ENCODE measurements at places on chromosomes 7 and 10. TPM values are rescaled to one million over a fixed set of nuclear protein-coding genes. Genes with fewer than 3 reads are reported as not detected.
A peak's percentile ranks its signal among the peaks of the same experiment; 100 is the strongest.

LIPN gene
- total RNA-seq: not detected

SHH gene
- not detected for total RNA-seq

- H3K27ac ChIP-seq: peak overlapping the region; percentile 86
- no peaks in the 10 kb centered on the region for H3K27me3 ChIP-seq
- peaks cover 23% of the 10 kb centered on the region for H3K36me3 ChIP-seq
- DNase-seq: no peak
These were observed 48.9 kb downstream of the CALD1 start for GRCh38 chr7:134828361-134828760.

DNA sequence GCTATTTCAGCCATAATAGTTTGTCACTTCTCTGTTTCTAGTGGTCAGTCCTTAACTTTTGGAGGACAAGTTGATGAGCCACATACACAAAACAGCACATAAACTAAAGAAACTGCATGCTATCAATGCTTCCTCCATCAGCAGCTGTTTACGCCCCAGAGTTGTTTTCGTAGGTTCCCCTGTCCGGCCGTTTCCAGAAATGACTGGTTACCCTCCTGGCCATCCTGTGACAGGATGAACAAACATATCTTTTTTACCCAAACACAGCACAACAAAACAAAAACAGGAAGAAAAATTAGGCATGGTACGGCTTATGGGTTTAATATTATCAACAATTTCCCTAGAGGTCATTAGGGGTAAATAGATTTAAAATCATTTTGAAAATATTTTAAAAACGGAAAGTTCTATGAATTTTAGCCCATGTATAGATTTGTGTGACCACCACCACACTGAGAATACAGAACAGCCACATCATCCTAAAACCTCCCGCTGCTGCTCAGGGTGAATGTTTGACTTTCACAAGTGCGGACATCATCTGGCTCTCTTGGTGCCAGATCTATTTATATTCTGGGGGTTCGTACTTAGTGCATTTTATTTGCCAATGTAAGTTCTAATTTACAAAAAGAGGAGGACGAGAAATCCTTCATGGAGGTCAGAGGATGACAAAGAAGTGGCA lies 74.8 kb downstream of the HIPK2 start:
- H3K4me3 ChIP-seq: no peak overlapping the region
- no peaks in the 10 kb centered on the region for H3K27me3 ChIP-seq
- no peak for DNase-seq
- no peaks in the 10 kb centered on the region for H3K4me1 ChIP-seq
- H3K27ac ChIP-seq: peak overlapping the region; percentile 85

- H3K36me3 ChIP-seq: no peaks in the 10 kb centered on the region
- no peaks in the 10 kb centered on the region for H3K27me3 ChIP-seq
- H3K27ac ChIP-seq: no peak overlapping the region
- no peaks in the 10 kb centered on the region for H3K4me1 ChIP-seq
- no peak for DNase-seq
These were observed 377.1 kb downstream of the NRG3 start for GRCh38 chr10:82252081-82252480.

DNA sequence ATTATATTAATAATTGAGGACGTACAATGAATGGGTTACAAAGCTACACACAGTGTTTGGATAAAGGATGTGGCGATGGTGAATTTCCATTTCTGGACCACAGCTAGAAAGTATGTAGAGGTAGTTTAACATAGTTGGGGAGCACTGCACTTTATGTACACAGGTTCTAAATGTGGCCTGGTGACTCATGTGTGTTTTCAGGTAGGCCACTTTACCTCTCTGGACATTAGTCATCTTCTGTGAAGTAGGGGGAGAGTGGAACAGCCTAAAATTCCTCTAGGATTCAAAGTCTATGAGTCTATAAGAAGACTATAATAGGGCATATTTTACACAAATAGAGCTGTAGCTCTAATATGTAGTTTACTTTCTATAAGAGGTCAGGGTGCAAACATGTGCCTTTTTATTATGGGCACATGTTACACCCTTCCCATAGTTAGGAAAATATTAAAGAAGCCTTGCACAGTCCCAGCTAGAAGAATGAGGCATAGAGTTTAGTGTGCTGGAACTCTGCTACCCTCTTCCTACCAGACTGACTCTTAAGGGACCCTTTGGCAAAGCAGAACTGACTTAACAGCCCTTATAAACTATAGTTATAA lies 594.9 kb downstream of the LRMDA start:
- no peak for DNase-seq
- H3K36me3 ChIP-seq: no peaks in the 10 kb centered on the region
- H3K4me1 ChIP-seq: no peaks in the 10 kb centered on the region
- no peak overlapping the region for H3K4me3 ChIP-seq
- H3K27ac ChIP-seq: no peak overlapping the region

RP9 gene
- 16.3 TPM for total RNA-seq

SPACDR gene
- total RNA-seq: not detected

OR6V1 gene
- total RNA-seq: not detected

- H3K27ac ChIP-seq: no peak overlapping the region
- no peaks in the 10 kb centered on the region for H3K36me3 ChIP-seq
- no peaks in the 10 kb centered on the region for H3K4me1 ChIP-seq
- no peaks in the 10 kb centered on the region for H3K27me3 ChIP-seq
These were observed 37.5 kb downstream of the ENO4 start for GRCh38 chr10:116886772-116887171.

DNA sequence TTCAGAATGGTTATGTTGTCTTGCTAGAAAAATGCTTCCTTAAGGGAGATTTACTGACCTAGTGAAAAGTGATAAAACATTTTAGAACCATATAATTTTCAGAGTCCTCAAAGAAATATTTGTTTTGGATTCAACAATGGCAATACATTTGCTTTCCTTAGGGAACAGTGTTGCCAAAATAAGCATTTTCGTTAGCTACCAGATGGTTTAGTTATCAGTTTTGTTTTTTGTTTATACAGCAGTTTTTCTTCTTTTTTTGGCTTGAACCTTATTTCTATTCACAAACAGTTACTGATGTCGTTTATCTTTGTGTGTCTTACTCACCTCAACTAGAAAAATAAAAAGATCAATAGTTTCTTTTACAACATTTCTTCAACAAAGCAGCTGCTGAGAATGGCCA lies 48.6 kb downstream of the EXOC4 start:
- no peak for DNase-seq
- no peaks in the 10 kb centered on the region for H3K36me3 ChIP-seq
- no peak overlapping the region for H3K27ac ChIP-seq
- H3K27me3 ChIP-seq: no peaks in the 10 kb centered on the region
- H3K4me1 ChIP-seq: peaks cover 19% of the 10 kb centered on the region
- H3K4me3 ChIP-seq: no peak overlapping the region

HABP2 gene
- not detected for total RNA-seq

DNA sequence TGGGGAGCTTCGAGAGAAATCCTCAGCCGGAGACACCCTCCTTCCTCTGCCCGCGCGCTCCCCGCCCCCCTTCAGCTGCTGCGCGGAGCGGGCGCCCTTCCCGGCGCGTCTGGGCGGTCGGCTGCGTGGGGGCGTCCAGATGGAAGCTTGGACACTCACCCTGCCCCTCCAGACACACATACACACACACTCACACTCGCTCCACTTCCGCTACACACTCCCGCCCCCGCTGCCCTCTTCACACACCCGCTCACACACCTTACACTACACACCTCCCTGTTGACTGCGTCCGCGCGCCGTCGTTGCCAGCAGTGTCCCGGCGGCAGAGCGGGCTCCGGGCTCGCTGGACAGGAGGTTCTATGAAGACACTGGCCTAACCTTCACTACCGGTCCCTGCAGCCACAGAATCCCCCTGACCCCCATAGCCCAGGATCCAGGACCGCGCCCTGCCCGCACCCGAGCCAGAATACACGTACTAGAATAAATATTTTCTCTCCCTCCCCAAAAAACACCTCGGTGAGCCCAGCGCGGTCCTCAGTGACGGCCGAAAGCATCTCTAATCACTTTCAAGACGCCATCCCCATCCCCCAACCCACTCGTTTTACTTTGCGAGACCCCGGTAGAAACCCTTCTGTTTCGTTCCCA lies 1.1 kb upstream of the EGR2 start:
- peak overlapping the region; percentile 87 for H3K27ac ChIP-seq
- peak overlapping the region; percentile 67 for H3K4me3 ChIP-seq
- no peaks in the 10 kb centered on the region for H3K4me1 ChIP-seq
- no peaks in the 10 kb centered on the region for H3K36me3 ChIP-seq

DNA sequence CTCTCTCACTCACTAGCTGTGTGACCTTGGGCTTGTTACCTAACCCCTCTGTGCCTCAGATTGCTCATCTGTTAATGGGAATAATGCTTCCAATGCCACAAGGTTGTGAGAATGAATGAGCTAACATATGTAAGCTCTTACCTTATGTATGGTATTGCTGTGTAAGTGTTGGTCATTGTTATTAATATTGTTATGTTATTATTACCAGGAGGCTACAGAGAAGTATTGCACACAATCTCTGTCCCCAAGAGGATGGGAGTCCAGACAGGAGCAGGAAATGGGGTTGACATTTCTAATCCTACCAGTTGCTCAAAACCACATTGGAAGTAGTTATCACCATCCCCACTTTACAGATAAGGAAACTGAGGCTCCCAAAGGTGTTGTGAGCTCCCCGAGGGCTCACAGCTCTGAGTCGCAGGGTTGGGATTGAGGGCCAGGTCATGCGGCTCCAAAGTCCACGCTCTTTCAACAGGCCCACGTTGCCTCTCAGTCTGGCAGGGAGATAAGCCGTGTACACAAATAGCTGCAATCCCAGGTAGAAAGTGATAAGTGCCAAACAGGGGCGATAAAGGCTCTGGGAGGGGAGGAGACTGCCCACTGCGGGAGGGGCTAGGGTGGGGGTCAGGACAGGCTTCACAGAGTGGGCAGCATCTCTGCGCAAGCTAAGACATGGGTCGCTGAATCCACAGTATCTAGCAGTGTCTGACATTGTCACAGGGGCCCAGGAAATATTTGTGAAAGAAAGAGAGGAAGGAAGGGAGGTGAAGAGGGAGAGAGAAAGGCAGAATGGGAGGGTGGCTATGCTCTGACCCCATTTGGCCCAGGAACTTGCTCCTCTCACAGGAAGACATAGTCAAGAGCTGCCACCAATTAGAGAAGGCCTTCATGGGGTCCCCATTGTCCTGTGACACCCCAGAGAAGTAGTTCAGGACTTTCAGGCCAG lies 9.6 kb upstream of the ZMIZ1 start:
- no peaks in the 10 kb centered on the region for H3K36me3 ChIP-seq
- no peak for DNase-seq
- no peak overlapping the region for H3K4me3 ChIP-seq
- no peak overlapping the region for H3K27ac ChIP-seq
- H3K27me3 ChIP-seq: no peaks in the 10 kb centered on the region

- DNase-seq: no peak
- peaks cover 29% of the 10 kb centered on the region for H3K4me1 ChIP-seq
- H3K27ac ChIP-seq: peak overlapping the region; percentile 9
- H3K27me3 ChIP-seq: no peaks in the 10 kb centered on the region
These were observed 18.8 kb downstream of the CDC123 start for GRCh38 chr10:12214763-12215218.

PRDX3 gene
- total RNA-seq: 250 TPM

SPDYE9 gene
- not detected for total RNA-seq

GRCh38 chr10:59945991-59946390 lies 39.6 kb upstream of the CCDC6 start:
- no peaks in the 10 kb centered on the region for H3K27me3 ChIP-seq
- DNase-seq: no peak
- H3K4me3 ChIP-seq: no peak overlapping the region
- no peaks in the 10 kb centered on the region for H3K36me3 ChIP-seq
- no peaks in the 10 kb centered on the region for H3K4me1 ChIP-seq
- H3K27ac ChIP-seq: no peak overlapping the region
